ENCODE measurements at places on chromosomes 11 and 22.

DNA sequence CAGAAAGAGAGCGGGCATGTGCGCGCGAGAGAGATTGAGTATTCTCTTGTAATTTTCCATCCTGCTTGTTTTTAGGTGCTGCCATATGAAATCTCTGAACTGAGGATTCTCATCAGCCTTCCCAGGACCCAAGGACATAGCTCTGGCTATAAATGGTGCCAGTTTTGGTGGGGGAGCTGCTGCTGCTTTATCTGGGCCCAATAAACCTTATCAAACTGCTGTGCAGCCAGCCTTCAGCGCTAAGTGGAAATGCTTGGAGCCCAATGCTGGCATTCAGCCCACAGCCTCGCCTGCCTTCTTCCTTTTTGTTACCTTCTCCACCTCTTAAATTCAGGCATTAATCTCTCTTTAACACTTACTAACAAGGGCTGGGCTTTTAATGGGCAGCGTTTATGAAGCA, 2.4 kb upstream of the ZBTB16 start:
- DNase-seq = no peak

- peak; percentile 50 for DNase-seq
These were observed 200.2 kb downstream of the PGR start for GRCh38 chr11:100929377-100929776.

GRCh38 chr11:22670830-22671229, 4.4 kb downstream of the GAS2 start:
- no peak for DNase-seq

DNA sequence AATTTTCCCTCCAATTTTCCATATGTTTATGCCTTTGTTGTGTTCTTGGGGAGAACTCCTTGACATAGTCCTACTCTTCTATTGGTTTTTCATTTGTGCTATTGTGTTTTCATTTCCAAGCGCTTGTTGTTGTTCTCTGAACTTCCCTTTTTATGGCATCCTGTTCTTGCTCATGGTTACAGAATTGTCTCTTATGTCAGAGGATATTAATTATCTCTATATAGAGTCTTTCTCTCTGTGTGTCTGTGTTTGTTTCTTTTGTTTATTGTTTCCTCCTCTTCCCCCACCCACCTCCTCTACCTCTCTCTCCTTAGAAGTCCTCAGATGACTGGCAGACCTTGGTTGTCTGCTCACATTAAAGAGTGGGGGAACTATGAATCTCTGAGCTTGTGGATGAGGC, 69.9 kb downstream of the HORMAD2 start:
- no peak for DNase-seq

DNA sequence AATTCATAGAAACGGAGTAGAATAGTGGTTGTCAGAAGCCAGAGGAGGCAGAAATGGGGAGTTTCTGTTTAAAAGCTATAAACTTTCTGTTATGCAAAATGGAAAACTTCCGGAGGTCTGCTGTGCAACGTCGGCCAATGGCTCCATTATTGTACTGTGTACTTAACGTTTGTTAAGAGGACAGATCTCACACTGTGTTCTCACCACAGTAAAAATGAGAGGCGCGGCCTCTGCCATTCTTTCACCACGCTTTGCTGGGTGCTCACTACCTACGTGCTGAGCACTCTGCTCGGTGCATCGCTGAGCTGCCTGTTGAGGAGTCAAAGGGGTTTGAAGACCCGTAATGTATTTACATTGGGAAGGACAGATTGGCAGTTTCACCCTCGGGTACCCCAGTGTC, 218.8 kb upstream of the B3GAT1 start:
- no peak for DNase-seq

GRCh38 chr11:83801799-83802198, 515.6 kb upstream of the CCDC90B start:
- DNase-seq = no peak

GRCh38 chr22:44907765-44908737, 101.8 kb downstream of the PHF21B start:
- DNase-seq = no peak

DNA sequence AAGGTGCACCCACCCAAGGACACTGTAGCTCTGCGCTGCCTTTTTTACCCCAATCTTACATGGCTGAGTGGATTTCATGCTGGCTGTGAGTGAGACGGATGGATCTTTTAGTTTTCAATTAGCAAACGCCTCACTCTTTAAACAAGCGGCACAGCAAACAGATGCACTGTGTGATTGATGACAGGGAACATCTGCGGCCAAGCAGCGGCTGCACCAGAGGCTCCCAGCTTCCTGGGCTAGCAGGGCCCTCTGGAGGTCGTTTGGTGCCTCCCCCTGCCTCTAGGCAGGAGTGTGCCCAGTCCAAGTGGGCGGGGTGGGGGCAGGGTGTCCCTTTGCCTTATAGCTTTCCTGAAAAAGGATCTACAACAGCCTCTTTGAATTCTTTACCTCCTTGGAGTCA, 2.1 kb upstream of the DRD2 start:
- no peak for DNase-seq

DNA sequence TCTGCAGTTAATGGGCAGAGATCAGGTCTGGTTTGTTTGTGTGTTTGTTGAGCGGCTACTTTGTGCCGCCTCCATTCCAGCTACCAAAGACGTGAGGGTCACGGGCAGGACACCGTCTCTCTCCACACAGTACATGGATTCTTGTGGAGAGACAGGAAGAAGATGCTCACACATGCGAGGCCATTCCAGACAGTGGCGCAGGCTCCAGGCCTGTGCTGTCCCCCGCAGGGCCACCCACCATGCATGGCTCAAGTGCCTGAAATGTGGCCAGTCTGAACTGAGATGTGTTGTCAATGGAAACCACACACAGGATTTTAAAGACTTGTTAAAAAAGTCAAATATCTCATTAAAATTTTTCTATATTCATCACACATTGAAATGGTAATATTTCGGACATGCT, 848.3 kb downstream of the TBC1D22A start:
- no peak for DNase-seq

DNA sequence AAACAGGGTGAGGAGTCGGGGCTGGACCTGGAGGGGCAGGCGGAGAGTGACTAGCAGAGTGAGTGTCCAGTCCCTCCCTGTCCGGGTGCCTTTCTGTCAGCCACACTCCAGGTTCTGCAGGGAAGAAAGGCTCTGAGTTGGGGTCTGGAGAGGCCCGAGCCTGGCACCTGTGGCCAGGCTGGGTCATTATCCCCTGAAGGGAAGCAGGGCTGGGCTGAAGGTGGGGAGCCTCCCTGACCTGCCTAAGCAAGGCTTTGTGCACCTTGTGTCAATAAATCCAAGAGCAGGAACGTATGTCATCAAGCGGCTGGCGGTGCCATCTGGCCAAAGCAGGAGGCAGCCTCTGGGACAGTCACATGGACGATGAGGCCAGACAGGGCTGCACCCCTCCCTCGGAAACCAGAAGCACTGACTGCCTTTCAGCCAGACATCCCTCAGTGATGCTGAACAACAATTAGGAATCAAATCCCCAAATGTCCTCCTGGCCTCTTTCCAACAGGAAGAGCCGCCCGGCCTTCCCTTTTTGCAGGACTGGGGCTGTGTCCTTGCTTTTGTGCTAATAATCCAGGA, 73.9 kb upstream of the FGF3 start:
- no peak for DNase-seq

DNA sequence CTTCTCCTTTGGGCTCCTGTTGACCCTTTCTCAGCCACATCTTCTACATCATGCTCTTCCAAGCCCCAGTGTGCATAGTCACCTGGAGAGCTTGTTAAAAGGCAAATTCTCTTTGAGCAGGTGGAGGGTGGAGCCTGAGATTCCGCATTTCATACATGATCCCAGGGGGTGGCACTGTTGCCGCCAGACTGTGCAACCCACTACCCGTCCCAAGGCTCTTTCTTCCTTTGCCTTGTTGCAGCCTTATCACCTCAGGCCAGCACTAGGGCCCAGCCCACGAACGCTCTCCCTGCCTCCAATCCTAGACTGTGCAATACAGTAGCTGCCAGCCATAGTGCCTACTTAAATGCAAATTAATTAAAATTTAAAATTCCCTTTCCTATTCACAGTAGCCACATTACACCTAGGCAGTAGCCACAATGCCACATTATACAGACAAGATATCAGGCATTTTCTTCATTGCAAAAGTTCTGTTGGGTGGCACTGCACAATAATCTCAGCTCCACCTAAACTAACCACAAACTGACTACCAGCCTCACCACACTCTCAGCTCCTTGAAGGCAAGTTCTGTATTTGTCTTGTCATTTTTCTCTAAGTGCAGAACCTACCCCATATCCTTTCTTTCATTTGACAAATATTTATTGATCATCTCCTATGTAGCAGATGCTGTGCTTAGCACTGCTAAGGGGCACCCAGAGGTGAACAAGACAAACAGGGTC, 4.6 kb upstream of the KCNJ5 start:
- DNase-seq = no peak

GRCh38 chr22:19307872-19308271, 16.4 kb upstream of the CLTCL1 start:
- DNase-seq = no peak

DNA sequence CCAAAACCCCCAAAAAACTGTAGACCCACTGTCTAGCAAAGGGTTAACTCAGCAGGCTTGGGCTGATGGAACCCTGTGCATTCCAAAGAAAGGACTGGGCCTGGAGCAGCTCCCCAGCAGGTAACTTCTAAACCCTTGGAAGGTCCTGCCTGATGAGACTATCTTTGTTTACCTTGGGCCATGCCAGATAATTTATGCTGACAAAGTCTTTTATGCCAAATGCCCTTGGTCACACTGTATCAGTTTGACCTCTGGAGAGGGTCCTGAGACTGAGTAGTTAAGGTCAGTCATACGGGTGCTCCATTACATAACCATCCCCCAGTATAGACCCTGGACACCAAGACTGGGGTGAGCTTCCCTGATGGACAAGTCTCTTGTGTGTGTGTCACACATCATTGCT, 21.9 kb upstream of the DNAL4 start:
- no peak for DNase-seq

GRCh38 chr11:92552942-92553341, 328.3 kb downstream of the FAT3 start:
- DNase-seq = peak; percentile 26

- DNase-seq = no peak
These were observed 1.2 kb downstream of the CD3E start for GRCh38 chr11:118305726-118306125.

GRCh38 chr11:17898782-17899181, 114.1 kb downstream of the SERGEF start:
- DNase-seq = no peak

- DNase-seq = peak; percentile 77
These were observed 33.1 kb downstream of the DDX10 start for GRCh38 chr11:108697872-108698473.

DNA sequence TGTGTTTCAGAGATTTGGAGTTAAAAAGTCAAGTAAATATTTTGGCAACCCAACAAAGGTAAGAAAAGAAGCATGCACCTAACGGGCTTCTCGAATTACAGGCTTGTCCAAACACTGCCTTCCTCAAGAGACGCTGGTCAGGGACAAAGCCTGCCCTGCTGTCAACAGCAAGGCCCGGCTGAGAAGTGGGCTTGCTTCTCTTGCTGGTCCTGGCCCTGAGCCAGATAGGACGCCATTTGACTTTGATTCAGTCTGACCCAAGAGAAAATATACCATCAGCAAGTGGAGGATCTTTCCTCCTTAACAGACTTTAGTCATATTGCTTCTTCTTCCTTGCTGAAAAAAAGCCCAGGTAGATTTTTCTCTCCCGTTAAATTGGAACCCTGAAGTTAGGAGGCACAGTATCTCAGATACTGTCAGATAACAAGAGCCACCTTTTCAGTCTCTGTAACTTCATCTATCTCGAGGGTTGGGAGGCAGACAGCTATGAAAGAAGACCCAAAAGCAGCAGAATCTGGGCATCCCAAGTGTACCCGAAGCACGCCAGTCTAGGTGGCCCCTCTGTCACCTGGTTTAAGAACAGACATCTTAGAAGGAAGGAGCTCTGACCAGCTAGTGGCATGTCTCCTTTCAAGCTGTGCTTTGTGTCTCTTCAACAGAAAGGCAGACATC, 57.5 kb downstream of the C22orf31 start:
- DNase-seq = no peak

GRCh38 chr11:60763692-60764369, 7.2 kb downstream of the MS4A15 start:
- no peak for DNase-seq

GRCh38 chr11:93718057-93718563, 23.2 kb downstream of the TAF1D start:
- no peak for DNase-seq

DNA sequence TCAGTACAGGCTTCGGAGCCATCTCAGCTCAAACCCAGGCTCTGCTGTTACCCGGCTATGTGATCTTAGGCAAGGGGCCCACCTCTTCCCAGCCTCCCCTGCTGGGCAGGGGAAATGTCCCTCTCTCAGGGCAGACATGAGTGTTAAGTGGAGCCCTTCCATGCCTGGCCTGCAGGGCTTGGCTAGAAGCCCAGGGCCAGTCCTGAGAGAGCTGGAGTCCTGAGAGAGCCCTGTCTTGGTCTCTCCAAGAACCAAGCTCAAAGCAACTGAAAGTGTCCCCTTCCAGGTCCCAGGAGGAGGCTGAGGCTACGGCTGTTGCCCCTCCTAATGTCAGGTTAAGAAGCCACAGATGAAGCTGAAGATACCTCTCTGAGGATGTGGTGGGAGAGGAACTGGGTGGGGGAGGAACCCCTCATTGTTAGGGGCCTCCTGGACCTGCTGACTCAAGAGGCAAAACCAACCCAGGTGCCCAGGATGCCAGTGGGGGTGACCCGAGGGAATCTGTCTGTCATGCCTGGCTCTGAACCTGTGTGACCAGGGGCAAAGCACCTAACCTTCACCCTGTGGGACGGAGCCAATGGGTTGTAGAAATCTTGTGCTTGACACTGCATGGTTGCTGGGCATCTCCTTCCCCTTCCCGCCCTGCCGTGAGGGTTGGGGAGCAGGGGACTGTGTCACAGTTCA, 4.2 kb downstream of the ZP1 start:
- DNase-seq = peak; percentile 74

DNA sequence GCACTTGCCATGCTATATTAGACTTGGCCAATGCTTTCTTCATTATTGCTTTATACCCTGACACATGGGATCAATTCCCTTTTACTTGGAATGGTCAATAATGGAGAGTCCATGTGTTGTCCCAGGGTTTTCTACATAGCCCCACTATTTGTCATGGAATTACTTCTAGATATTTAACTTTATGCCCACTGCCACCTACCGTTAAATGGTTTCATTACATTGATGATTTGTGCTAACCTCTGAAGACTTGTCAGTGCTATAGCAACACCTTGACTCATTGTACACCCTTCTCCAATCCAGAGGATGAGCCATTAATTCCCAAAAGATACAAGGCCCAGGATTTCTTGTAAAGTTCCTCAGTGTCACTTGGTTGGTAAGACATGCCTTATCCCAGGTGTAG, 31.4 kb upstream of the SLC22A25 start:
- no peak for DNase-seq

DNA sequence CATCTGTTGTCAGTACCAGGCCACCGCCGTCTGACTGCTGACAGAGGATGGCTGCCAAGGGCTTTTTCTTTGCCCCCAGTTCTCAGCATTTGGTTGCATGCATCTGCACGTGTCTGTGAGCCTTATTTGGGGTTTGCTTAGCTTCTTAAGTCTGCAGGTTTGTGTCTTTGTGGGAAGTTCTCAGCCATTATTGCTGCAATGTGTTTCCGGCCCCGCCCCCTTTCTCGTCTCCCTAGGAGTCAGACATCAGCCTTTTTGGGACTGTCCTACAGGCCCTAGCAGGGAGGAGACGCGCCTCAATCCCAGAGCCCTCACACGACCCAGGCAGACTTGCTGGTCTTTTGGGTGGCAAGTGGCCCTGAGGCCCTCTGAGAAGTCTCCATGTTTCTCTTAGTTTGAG, 8.0 kb downstream of the MOB2 start:
- DNase-seq = no peak

All from EH (cell line).